ENCODE measurements at places on chromosomes 2 and 18.

- DNase-seq: no peak
These were observed 374.9 kb upstream of the VWC2L start for GRCh38 chr2:214035921-214036320.

GRCh38 chr2:241570961-241571581 lies 12.5 kb downstream of the BOK start:
- DNase-seq: no peak

GRCh38 chr2:228102949-228103348 lies 78.5 kb downstream of the SPHKAP start:
- no peak for DNase-seq

DNA sequence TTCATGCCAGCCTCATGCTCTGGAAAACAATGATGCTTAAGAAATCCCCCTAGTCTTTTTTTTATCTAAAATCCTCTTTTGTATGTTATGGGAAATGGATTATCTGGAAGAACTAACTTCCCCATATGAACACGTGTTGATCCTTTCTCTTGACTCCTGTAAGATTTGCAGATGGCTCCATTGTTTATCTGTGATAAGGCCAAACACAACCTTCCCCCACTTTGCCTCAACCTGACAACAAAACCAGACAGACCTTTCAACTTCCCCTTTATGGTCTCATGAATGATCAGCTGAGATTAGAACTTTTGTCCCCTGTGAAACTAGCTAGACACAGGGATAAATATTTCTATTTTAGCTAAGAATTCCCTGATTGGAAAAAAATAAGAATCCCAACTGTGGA lies 828.0 kb upstream of the CDH2 start:
- DNase-seq: no peak

DNA sequence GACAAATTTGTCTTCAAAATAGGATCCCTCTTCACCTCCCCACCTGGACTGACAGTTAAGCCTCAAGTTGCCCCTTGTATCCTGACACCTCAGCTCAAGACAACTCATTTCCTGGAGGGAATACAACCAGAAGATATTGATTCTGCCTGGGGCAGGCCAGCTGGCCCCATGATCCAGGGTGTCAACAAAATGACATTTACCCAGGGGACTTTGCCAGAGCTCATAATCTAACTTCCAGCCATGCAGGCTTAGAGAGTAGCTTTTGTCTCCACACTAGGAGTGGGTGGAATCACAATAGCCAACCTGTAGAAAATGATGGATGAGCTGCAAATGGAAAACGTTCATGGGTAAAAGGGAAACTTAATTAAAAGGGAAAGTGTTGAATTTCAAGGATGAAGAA lies 220.1 kb upstream of the DPP10 start:
- no peak for DNase-seq

DNA sequence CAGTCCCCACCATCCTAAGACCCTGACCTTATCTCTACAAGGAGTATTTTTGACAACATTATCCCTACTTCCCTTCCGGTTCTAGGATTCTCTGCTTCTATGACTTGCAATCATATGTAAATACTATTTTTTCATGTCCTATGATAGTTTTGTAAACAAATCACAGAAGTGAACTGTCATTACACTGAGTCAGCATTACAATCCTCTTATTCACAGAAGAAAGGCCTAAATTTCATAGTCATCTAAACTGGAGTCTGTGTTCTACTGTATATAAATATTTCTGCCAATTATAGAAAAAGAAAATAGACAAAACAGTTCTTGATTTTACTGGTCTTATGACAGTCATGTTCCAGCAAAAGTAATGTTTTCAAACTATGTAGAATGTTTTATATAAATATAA lies 265.1 kb downstream of the NCKAP5 start:
- DNase-seq: no peak

DNA sequence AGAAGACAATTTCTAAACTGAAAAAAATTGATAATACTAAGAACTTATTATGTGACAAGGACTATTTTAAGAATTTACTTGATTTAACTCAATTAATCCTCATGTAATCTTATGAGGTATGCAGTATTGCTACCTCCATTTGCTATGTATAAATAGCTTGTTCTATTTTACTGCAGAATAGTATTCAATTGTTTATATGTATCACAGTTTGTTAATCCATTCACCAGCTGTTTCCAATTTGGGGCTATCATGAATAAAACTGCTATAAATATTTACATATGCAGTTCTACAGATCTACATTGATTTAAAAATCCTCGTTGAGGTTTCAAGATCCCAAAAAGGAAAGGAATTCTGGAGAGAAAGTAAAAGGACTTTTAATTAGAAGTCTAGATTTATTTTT lies 54.8 kb upstream of the DOCK10 start:
- no peak for DNase-seq

GRCh38 chr2:47697000-47697601 lies 85.8 kb upstream of the MSH6 start:
- DNase-seq: no peak

- DNase-seq: no peak
These were observed 1.1 kb downstream of the CHN1 start for GRCh38 chr2:175003875-175004729.

DNA sequence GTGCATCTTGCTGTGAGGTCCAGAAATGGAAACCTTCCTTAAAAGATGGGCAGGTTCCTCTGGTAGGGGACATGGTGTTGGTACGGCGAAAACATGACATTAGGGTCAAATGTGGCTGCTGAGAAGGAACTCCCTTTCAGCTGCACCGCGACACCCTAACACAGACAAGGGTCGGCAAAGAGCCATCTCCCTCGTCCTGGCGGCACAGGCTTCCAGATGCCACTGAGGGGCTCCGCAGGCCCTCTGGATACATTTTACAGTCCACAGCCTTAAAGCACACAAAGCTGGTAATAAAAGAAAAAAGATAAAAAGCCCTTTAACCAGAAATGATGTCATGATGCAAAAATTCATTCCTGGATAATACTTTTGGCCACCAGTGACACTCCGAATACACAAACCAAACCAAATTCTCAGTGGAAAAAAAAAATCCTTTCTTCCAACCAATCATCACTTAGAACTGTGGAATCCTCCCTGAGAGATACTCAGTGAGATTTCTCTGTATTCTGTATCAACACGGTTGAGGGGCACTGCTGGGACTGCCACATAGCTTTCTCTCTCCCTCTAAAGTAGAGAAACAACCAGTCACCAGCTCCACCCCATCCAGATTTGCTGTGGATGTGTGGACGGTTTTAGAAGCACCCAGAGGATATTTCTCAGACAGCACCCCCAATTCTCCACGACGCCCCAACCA lies 174.8 kb downstream of the HDAC4 start:
- no peak for DNase-seq

- no peak for DNase-seq
These were observed 531.8 kb downstream of the ZEB2 start for GRCh38 chr2:143988082-143988481.

GRCh38 chr2:114614592-114614991 lies 172.2 kb downstream of the DPP10 start:
- DNase-seq: no peak

- DNase-seq: no peak
These were observed 96.6 kb upstream of the GPR45 start for GRCh38 chr2:105144941-105145300.

- no peak for DNase-seq
These were observed 1.9 kb downstream of the DNMT3A start for GRCh38 chr2:25339791-25340180.

GRCh38 chr18:73893880-73894279 lies 253.8 kb downstream of the FBXO15 start:
- no peak for DNase-seq

DNA sequence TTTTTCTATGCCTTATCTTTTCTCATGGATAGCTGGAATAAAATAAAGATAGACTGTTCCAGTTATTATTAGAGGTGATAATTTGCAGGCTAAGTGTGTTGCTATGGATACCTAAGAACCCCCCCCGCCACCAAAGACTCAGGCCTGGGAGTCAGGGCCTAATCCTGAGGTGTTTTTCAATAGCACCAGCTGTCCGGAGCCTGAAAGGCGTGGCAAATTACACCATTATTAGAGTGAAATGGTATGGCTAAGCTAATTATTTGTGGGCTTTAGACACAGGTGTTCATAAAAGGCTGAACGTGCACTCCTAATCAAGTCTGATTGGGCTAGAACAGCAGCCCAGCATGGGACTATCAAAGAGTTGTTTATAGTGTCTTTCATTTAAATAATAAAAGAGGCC lies 293.2 kb upstream of the DCC start:
- no peak for DNase-seq

DNA sequence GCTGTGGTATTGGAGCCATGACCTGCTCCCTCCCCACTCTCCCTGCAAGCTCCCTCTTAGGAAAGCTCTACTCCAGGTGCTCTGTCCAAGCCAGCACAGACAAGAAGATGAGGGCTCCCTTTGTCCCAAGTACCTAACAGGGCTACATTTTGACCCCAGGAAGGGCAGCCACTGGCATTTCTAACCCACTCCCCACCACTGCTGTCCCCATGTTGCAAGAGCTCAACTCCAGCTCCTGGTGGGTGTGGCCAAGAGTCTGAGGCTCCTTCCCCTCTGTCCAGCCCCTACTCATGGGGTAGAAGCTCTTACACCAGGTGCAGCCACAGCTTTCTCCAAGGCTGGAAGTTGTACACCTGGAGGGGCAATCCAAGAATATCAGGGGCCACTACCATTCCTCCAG lies 127.0 kb upstream of the NPAS2 start:
- DNase-seq: no peak

DNA sequence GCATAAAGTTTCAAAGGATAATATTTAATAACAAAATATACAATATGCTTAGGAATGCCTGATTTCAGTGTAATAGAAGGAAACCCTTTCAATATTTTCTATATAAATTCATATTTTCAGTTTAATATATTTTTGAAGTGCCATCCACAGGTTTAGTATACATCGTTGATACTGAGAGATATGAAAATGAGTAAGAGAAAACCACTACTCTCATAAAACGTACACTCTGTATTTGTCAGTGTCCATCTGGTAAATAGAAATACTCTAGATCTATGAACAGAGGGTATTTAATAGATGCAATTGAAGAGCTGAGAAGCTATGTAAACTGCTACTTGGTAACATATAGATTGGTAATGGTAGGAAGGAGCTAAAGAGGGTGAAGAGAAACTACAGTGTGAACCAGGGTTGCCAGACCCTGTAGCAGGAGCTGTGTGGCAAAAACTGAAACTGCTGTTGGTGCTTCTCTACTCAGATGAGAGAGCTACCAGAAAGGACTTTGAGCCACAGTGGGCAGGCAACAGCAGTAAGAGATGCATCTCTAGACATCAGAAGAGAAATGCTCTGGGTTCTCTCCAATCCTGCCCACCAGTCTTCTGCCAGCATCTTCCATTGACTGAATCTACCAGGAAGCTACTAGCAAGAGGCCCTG lies 187.4 kb downstream of the CCDC102B start:
- no peak for DNase-seq

- no peak for DNase-seq
These were observed 115.6 kb upstream of the TMEM200C start for GRCh38 chr18:6010921-6011320.

GRCh38 chr2:215812966-215813365 lies 200.4 kb downstream of the MREG start:
- no peak for DNase-seq

DNA sequence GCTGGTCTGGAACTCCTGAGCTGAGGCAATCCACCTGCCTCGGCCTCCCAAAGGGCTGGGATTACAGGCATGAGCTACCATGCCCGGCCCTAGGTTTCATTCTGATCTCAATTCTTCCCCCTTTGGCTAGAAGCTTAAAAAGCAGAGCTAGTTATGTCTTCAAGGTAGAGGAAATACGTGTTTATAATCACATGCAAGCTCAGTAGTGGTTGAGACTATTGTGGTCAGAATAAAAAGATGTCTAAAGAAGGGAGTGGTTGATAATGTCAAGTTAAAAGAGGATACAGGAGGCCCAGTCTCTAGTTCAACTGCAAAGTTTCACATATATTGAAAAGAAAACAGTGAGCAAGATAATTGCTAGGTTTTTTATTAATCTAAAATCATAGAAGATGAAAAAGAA lies 807.8 kb upstream of the ACVR2A start:
- no peak for DNase-seq

- no peak for DNase-seq
These were observed 22.2 kb downstream of the DSC2 start for GRCh38 chr18:31079973-31080372.

- no peak for DNase-seq
These were observed 355.0 kb upstream of the KLHL29 start for GRCh38 chr2:23029951-23030350.

DNA sequence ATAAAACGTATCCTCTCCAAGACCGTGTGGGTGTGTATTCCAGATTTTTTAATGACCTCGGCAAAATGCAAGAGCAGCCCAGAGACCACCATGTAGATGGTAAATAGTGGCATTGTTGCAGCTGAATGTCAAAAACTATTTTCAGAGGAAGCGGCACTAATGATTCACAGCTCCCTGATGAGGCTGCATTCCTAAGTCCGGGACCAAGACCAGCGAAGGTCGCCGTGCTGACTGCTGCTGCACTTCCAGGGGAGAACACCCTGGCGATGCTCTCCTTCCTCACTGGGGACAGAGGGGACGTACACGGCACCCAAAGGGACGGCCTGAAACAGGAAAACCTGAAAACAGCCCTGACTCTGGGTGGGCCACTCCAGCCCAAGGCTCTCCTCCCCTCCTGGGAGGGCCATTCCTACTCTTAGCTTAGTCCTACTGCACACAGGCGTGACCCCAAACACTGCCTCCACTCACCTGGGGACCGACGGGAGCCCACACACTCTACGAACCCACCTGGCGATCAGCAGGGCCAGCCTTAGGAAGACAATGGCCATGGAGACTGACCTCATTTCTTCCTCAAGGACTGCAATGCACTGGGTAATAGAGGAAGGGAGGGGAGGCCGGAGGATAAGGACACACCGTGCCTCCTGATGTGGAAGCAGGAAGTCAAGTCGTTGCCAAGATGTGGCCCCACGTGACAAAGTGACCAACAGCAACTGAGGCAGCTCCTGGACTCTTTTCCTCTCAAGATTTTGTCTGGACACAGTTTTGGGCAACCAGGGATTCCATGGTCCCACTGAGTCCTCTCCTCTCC lies 82.8 kb downstream of the ZNF516 start:
- no peak for DNase-seq

DNA sequence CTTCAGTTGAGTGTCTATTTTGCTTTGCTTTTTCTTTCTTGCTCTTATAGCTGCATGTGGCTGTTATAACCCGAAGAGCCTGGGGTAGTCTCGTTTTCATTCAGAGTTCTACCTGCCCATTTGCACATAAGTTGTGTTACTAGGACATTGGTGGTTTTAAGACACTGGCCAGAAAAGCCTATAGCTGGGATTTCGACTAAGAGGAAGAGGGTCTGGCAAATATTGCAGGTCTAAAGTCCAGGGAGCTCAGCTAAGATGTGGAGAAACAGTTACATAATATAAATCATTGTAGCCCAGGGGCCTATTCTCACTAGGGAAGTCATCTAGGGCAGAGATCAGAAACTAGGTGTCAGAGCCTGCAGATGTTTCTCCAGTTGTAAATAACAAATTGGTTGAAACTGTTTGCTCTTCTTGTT lies 120.8 kb downstream of the BABAM2 start:
- no peak for DNase-seq

Measured in stimulated activated CD8-positive, alpha-beta memory T cell treated with anti-CD3 and anti-CD28 coated beads, Interleukin-15, amount 100 ng/mL, for 4 hours (primary cell).